B cell (primary cell): ENCODE measurements at places on chromosomes 5 and 9. TPM values are rescaled to one million over a fixed set of nuclear protein-coding genes. Genes with fewer than 3 reads are reported as not detected.

DNA sequence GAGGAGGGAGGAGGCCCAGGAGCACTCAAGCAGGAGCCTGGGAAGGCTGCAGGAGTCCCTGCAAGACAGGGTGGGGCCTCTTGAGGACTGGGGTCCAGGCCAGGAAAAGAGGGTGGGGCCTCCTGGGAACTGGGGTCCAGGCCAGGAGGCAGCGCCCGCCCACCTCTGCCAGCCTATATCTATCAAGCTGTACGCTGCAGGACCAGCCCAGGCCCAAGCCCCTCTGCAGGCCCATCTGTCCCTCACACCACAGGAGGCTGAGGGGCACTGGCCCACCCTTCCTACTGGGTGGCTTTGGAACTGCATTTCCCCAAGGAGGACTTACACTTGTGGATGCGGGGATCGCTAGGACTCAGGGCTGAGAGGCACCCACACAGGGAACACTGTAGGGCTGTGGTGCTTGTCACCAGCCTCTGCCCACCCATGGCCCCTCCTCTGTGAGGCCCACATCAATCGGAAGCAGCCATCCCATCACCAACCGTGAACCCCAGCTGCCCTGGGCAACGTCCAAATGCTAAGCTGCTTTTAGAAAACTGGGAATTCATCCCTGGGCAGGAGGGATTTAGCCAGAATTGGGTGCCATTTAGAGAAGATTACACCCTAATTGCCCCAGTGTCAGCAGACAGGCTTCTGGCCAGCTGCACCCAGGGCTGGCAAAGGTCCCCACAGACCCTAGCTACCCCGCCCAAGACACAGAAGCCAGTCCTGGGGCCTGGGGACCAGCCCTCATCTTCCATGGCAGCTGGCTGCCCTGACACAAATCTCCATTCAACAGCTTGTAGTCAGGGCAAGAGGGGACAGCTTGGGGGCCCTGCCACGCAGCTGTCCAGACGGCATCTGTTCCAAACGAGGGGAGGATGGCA is 15.3 kb downstream of the BICD2 start:
- peaks cover 16% of the 10 kb centered on the region for H3K4me1 ChIP-seq
- H3K27me3 ChIP-seq: no peaks in the 10 kb centered on the region
- DNase-seq: no peak
- no peaks in the 10 kb centered on the region for H3K36me3 ChIP-seq
- H3K27ac ChIP-seq: no peak overlapping the region

- H3K36me3 ChIP-seq: no peaks in the 10 kb centered on the region
- peaks cover 38% of the 10 kb centered on the region for H3K27me3 ChIP-seq
- no peak overlapping the region for H3K27ac ChIP-seq
- peak overlapping the region; percentile 18 for H3K4me3 ChIP-seq
Measured at GRCh38 chr9:14313378-14313940, 482 bp downstream of the NFIB start.

GRCh38 chr5:176837707-176838115 is 27.4 kb downstream of the UNC5A start:
- peaks cover 2% of the 10 kb centered on the region for H3K27me3 ChIP-seq

The IFNB1 gene
- not detected in 2 replicates for total RNA-seq

GRCh38 chr9:84136119-84136868 is 155.7 kb downstream of the RMI1 start:
- no peaks in the 10 kb centered on the region for H3K36me3 ChIP-seq
- peaks cover 14% of the 10 kb centered on the region for H3K4me1 ChIP-seq
- peaks cover 15% of the 10 kb centered on the region for H3K27me3 ChIP-seq
- H3K27ac ChIP-seq: no peak overlapping the region
- no peak for DNase-seq
- H3K4me3 ChIP-seq: no peak overlapping the region

DNA sequence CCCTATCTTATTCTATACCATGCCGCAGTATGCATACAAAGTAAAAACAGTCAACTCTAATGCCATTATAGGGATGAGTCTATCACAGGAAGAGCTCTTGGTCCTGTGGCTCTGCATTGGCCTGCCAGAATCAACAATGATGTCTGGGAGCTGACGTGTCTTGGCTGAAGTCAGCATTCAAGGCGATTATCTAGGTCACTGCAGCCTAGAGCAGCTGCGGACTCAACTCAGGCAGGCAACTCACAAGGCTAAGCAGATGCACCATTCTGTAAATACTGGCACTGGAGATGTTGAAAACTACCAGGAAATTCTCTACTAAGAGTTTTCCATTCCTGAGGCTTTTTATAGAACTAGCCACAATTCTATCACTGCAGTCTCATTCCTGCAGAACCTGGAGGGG is 13.3 kb downstream of the SPATA9 start:
- no peak overlapping the region for H3K27ac ChIP-seq
- no peak for DNase-seq
- no peaks in the 10 kb centered on the region for H3K27me3 ChIP-seq
- no peaks in the 10 kb centered on the region for H3K4me1 ChIP-seq
- H3K36me3 ChIP-seq: no peaks in the 10 kb centered on the region

GRCh38 chr5:124128867-124129266 is 616.9 kb downstream of the CSNK1G3 start:
- H3K27ac ChIP-seq: no peak overlapping the region
- no peaks in the 10 kb centered on the region for H3K36me3 ChIP-seq
- no peaks in the 10 kb centered on the region for H3K27me3 ChIP-seq

The C7 gene
- not detected in 2 replicates for total RNA-seq

DNA sequence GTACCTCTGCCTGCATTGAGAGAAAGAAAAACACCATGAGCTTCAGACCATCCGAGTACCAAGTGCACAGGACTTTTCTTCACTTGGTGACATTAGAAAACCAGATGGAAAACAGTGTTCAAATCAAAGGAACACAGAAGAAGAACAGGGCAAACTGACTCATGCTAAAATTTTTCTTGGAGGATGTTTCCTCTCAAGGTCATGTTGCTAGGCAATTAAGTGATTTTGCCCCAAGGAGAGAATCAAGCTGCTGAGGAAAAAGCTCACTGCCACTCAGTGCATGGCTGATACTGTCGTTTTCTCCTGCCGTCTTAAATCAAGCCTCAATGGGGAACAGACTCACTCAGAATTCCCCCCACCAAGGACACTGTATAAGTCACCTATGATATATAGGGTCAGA is 57.9 kb upstream of the SIMC1 start:
- no peaks in the 10 kb centered on the region for H3K27me3 ChIP-seq
- H3K36me3 ChIP-seq: no peaks in the 10 kb centered on the region
- DNase-seq: no peak
- no peaks in the 10 kb centered on the region for H3K4me1 ChIP-seq
- H3K4me3 ChIP-seq: no peak overlapping the region

DNA sequence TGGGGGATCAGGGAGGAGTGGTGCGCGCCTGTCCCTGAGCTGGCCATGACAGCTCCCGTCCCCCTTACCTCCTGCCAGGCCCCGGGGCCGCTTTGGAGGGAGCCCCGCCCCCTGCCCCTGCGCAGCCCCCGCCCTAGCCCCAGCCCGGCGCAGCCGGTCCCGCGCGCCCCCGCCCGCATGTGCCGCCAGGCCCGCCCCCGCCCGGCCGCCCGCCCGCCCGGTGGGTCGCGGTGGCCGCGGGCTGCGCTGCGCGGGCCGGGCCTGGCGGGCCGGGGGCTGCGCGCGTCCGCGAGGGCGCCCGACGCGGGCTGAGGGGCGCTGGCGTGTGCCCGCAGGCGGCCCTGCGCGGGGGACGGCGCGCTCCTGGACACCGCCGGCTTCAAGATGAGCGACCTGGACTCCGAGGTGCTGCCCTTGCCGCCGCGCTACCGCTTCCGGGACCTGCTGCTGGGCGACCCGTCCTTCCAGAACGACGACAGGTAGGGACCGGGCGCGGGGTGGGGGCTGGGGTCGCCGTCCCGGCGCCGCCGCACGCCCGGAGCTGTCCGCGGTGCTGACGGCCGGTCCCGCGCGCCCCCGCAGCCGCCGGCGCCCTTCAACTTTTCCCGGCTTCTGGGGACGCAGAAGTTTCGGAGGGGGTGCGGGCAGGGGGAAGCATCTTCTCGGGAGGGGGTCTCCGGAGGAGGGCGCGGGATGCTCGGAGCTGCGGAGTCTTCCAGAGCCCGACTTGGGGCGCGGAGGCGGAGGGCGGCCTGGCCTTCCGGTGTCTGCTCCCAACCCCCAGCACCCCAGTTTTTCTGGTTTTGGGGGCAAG is 12.5 kb downstream of the KCNT1 start:
- H3K4me1 ChIP-seq: no peaks in the 10 kb centered on the region
- H3K27ac ChIP-seq: no peak overlapping the region
- no peaks in the 10 kb centered on the region for H3K36me3 ChIP-seq
- peaks cover 31% of the 10 kb centered on the region for H3K27me3 ChIP-seq
- H3K4me3 ChIP-seq: no peak overlapping the region

The CATSPER3 gene
- total RNA-seq: 0.79 and 2.7 TPM in 2 replicates

The SLC6A3 gene
- total RNA-seq: 0.15 and 0.24 TPM in 2 replicates

DNA sequence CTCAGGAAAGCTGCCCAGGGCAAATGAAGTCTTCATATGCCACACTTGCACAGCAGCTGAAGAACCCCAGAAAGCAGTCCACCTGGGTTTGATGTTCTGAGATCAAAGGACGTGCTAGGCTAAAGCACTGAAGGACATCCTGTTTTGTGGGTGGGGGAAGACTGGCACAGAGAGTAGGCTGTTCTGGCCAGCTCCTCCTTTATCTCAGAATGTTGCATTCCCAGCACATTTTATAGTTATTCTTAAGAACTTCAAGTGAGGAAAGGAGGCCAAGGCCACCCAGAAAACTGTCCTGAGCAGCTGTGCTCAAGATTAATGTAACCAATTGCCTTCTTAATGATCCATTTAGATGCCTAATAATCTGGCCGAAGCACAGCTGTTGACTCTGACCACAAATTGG is 10.9 kb downstream of the SHOC1 start:
- H3K4me1 ChIP-seq: no peaks in the 10 kb centered on the region
- no peaks in the 10 kb centered on the region for H3K36me3 ChIP-seq

DNA sequence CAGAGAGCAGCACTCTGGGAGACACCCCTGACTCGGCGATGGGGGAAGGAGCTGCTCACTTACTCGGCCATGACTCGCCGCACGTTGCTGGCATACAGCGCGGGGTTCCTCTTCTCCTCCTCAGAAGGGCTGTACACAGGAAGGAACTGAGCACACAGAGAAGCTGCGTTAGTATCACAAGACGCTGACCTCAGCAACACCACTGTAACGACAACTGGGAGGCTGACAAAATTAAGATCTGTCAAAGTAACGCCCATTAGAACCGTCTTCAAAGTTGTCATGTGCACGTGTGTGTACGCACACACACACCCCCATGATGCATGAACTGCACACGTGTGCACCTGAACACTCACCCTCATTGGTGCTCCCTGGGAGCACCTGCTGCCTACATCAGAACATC is 32.1 kb upstream of the SLC6A3 start:
- no peak overlapping the region for H3K4me3 ChIP-seq
- peaks cover 2% of the 10 kb centered on the region for H3K36me3 ChIP-seq
- no peak overlapping the region for H3K27ac ChIP-seq
- H3K27me3 ChIP-seq: no peaks in the 10 kb centered on the region

The STXBP1 gene
- 0.62 and 0.78 TPM in 2 replicates for total RNA-seq

DNA sequence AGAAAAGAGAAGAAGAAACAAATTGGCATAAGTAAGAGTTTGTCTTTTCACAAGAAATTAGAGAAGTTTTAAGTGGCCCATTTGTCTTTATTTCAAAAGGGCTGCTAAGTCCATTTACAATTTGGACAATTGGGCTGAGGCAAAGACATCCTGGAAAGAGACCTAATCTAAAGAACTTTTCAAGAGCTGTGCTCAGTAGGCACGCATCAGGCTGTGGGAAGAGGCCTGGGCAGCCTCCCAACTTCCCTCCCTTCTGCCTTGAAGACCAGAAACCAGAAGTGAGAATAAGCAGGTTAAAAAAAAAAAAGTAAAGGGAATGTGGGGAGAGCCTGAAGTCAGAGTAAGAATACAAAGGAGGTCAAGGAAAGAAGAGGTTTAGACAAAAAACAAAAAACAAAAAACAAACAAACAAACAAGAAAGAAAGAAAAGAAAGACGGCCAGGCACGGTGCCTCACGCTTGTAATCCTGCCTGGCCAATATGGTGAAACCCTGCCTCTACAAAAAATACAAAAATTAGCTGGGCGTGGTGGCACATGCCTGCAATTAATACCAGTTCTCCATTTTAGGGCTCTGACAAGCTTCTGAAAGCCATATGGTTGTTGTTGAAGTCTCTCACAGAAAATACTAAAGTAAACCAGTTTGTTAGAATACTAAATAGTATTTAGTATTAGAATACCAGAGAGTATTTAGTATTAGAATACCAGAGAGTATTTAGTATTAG is 48.0 kb upstream of the CEP78 start:
- no peaks in the 10 kb centered on the region for H3K36me3 ChIP-seq
- no peaks in the 10 kb centered on the region for H3K27me3 ChIP-seq
- DNase-seq: no peak
- H3K27ac ChIP-seq: no peak overlapping the region
- H3K4me3 ChIP-seq: no peak overlapping the region
- H3K4me1 ChIP-seq: peaks cover 14% of the 10 kb centered on the region

DNA sequence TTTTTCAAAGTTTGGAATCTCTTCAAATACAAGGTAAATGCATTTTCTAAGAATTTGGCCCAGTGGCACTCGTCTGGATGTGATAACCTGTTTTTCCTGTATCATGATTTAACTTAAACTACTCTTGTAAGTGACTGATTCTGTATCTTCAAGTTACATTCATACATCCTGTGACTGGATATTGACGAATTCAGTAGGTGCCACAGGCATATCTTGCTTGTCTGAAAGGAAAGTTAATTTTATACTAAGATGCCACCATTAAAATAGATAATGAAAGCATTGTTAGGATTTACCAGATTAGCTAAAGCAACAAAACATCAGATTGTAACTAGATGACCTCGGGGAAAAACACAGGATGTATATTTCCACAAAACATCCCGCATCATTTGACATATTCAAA is 175.3 kb upstream of the ZNF608 start:
- DNase-seq: no peak
- H3K36me3 ChIP-seq: no peaks in the 10 kb centered on the region
- no peaks in the 10 kb centered on the region for H3K27me3 ChIP-seq

GRCh38 chr5:44048276-44048984 is 340.8 kb downstream of the FGF10 start:
- DNase-seq: no peak
- no peak overlapping the region for H3K27ac ChIP-seq
- no peaks in the 10 kb centered on the region for H3K4me1 ChIP-seq
- H3K36me3 ChIP-seq: no peaks in the 10 kb centered on the region

DNA sequence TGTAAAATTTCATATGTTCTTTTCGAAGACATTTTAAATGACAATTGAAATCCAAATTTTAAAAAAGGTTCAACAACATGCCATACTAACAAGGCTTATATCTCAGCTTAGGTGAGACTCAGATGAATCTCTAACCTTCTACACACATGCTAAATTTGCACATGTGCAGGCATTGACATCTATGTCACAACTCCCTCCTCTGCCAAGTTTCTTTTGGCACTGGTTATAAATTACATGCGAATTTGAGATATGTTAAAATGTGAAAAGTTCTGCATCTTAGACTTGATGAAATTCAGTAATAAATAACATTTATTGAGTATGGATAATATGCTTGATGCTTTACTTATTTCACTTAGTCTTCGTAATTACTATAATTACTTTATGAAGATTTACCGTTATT is 234.3 kb downstream of the TLE4 start:
- no peak overlapping the region for H3K4me3 ChIP-seq
- peaks cover 11% of the 10 kb centered on the region for H3K4me1 ChIP-seq
- no peak for DNase-seq
